ENCODE measurements at places on chromosomes 1 and 21.

DNA sequence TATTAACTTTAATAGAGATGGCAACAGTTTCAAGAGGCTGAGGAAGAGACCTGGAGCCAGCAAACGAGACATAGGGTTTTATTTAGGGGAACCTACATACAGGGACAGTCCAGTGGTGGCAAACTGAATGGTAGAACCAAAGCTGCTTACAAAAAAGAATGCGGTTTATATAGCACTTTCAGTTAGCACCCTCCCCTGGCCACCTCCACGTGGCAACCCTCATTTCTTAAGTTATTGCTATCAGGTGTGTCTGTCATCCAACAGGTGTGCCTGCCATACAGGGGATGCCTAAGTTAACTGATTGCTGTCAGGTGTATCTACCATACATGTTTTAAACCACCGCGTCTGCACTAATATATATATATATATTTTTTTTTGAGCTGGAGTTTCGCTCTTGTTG lies 129.2 kb upstream of the DUSP10 start:
- no peak for ATAC-seq

- ATAC-seq = no peak
Measured at GRCh38 chr1:170694172-170694926, 30.4 kb downstream of the PRRX1 start.

GRCh38 chr1:222886878-222887351 lies 72.1 kb downstream of the DISP1 start:
- no peak for ATAC-seq

DNA sequence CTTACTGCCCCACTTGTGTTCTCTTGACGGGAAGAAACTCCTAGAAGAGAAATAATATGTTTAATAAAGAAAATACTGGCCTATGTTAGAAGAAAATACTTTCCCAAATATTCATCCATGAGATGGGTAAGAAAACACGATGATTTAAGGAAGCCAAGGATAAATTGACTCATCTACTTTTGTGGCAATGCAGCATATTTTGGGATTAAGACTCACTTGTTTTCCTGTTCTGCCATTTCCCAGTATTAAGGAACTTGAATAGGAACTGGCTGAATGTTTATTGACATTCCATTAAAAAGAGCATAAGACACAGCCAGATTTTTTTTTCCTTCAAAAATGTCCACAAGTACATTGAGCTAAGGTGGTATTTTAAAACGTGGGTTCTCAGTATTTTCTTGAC lies 10.9 kb upstream of the ADAMTS5 start:
- ATAC-seq = no peak

DNA sequence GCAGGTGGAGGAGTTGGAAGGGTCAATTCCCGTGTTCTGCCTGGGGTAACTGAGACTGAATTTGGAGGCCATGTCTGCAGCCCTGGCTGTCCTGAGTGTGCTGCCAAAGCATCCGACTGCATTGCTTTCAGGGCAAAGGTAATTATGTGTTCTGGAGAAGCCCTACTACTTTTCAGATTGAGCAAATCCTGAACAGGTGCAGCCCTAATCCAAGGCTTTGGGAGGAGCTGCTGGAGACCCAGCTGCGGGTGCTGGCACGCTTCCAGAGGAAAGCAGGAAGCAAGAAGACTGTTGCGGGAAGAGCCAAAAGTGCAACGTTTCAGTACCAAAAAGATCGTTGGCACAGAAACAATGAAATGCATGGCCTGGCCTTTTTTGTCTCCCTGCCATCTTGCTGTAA lies 73.7 kb upstream of the NRIP1 start:
- ATAC-seq = no peak

DNA sequence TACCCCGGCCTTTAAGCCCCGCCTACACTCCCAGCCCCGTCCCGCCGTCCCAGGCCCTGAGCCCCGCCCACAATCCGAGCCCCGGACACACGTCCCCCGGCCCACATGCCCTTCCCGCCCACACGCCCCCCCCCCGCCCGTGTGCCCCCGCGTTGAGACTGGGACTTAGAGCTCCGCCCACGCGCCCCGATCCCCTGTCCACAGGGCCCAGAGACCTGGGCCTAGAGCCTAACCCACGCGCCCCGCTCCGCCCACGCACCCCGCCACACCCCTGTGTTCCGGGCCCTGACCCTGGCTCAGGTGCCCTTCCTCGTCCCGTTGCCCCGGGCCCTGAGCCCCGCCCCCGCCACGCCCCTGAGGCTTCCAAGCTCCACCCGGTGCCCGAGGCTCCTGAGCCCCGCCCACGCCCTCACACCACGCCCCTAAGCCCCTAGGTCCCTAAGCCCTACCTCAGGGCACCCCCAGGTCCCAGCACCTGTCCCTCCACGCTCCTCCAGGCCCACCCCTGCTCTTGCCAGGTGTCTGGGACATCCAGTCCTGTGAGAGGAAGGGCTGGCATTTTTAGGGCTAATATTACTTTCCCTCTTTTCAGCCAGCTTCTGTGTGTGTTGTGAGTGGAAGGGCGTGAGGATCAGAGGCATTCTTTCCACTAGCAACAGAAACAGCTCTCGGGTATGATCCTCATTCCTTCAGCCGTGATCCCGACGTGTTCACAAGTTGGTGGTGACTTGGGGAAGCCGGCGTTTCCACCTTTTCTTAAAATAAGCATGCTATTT lies 552 bp upstream of the GPR157 start:
- peak; percentile 73 for ATAC-seq

DNA sequence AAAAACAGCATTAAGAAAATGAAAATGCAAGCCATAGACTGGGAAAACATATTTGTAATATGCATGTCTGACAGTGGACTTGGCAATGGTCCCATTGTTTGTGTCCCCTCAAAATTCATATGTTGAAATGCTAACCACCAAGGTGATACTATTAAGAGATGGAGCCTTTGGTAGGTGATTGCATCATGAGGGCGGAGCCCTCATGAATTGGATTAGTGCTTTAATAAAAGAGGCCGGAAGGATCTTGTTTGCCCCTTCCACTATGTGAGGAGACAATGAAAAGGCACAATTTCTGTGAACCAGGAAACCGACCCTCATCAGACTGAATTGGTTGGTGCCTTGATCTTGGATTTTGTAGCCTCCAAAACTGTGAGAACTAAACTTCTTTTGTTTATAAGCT lies 232.3 kb downstream of the GPR52 start:
- no peak for ATAC-seq

DNA sequence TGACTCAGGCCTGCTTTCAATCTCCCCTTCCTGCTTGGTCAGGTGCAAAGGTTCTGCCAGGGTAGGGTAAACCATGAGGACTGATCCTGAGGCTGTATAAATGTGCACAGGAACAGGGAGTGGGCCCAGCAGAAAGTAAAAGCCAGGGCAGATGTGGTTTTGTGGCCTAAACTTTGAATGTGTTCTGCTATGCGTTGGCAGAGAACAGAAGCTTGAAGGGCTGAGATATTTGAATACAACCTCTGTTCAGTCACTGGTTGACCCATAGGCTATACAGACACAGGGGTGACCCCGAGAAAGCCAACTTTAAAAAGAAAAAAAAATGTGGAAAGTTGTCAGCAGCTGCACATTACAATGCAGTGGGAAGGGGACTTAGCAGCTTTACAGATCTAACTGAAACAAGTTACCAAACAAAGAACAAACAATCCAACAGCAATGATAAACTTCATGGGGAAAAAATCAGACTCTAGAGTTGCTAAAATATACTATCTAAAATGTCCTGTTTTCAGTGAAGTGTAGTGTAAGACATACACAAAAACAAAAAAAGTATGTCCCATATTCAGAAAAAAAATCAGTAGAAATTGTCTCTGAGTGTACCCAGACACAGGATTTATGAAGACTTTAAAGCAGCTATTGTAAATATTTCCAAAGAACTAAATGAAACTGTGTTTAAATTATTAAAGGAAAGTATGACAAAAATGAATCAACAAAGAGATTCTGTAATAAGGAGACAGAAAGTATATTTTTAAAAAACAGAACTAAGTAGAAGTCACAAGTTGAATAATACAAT lies 216.1 kb downstream of the RPS6KC1 start:
- ATAC-seq = no peak

- ATAC-seq = no peak
Measured at GRCh38 chr1:90711696-90712095, 5.4 kb downstream of the BARHL2 start.

DNA sequence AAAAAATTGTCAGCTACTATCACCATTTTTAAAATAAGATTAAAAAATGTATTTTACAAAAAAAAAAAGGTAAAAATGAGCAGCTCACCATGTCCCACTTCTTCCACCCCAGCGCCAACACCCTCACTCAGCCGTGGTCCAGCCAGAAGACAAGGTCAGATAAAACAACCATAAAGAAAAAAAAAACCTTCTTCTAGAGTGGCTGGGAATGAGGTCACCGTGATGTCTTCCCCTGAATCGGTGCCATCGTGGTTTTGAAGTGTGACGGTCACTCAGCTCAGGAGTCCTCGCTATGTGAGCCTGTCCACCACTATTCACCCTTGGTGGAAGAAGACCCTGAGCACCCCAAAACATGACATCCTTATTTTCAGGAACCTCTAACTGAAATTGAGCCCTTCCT lies 38.1 kb downstream of the B3GALT5 start:
- ATAC-seq = no peak

- ATAC-seq = no peak
Measured at GRCh38 chr21:18070392-18070791, 174.2 kb upstream of the CHODL start.

- ATAC-seq = no peak
Measured at GRCh38 chr1:228272331-228272791, 64.5 kb downstream of the OBSCN start.

GRCh38 chr1:88029899-88030298 lies 654.2 kb upstream of the PKN2 start:
- ATAC-seq = no peak

DNA sequence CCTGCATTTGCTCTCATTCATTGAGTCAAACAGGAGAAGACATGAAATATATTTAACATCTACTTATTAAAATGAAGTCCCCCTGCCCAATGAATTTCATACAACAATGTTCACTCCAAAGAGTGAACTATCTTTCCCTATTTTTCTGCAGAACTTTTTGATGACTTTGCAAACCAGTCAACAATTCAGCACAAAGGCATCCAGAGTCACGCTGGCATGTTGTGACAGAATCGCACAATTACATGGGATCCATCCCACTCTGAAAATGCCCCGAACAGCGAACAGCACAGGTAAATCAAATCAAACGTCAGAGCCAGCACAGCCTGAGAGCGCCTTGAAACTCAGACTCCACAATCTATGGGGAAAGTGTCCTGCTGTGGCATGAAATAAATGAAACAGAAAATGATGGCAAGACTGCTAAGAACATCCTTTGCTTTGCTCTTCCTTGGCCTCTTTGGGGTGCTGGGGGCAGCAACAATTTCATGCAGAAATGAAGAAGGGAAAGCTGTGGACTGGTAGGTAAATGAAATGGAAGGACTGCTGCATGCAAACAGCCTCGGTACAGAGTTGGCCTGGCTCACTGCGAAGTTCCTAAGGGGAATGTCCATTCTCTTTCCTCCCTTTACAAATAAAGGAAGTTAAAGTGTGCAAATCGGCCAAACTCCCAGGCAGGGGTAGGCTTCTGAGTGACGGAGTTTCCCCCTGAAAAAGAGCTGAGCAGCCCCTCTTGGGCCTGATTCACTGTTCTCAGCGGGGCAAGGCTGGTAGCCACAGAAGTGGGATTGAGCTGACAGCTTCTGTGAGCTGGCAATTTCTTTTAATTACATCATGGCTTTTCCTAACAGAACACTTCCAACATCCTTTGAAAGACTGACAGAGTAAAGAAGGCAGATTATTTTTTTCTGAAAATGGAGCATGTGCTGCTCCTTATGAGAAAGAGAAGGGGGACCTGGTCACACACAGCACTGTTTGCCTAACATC lies at the start of gene DNASE2B:
TSS of gene DNASE2B (plus strand) at position 310 of the 981 bp plus-strand sequence. CDS start at position 391, 81 bp downstream.
- no peak for ATAC-seq

DNA sequence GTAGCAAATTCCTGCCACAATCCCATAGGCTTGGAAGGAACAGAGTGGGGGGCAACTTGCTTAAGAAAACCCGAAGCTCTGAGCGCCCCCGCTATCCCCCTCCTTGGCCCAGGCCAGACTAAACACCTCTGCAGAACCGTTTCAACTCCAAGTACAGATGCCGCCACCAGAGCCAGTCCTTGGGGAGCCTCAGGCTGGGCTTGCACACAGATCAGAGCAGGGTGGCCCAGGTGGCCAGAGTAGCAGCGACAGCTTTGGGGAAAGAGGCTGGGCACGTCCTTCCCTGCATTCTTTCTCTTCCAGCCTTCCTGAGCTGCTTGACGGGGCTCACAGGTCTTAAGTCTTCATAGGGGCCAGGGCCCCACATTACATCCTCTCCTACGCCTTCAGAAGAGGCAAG lies 181.6 kb upstream of the ZC3H12A start:
- ATAC-seq = no peak

DNA sequence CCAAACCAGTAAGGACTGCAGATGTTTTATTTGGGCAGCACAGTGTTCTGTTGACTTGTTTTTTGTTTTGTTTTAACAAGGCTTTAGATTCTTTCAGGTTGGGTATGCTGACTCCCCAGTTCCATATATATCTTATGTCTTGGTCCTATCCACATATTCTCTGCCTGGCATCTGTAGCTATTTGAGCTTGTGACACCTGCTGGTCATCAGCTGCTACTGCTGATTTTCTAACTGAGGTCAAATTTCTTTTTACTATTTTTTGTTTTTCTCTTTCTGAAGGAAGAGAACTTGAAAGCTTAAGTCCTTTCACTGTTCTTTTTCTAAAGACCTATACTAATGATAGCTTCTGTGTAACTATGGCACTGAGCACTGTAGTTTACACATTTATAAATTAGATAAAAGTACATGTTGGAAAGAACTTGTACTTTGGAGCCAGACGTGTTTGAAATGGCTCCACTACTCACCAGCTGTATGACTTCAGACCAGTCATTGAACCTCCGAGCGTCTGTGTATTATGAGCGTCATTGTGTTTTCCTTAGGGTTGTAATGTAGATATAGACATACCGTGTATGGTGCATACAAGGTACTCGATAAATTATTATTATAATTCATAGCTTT lies 109.4 kb downstream of the NRDC start:
- peak; percentile 60 for ATAC-seq

DNA sequence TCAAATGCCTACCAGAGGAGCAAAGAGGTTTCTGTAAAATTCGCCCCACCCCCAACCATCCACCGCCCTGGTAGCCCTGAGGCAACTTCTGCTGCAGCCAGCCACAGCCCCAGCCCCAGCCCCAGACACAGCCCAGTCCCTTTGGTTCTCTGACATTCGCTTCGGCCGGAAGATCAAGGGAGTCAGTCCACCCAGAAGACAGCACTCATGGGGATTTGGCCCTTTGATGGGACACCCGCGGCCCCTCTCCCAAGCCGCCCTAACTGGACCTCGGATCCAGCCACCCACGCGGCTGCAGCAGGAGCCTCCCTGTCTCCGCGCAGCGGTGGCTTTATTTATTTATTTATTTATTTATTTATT lies 3881.0 kb downstream of the SRGAP2C start:
- ATAC-seq = no peak

DNA sequence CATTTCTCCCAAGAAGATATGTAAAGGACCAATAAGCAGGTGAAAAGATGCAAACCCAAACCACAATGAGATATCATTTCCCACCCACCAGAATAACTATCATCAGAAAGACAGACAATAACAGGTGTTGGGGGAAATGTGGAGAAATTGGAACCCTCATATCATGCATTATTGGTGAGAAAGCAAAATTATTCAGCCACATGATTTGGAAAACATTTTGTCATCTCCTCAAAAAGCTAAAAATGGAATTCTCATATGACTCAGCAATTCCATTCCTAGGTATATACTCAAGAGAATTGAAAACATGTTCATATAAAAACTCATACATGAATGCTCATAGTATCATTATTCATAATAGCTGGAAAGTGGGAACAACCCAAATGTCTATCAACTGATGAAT lies 25.1 kb upstream of the RNF186 start:
- no peak for ATAC-seq

GRCh38 chr1:177385760-177386698 lies 215.3 kb downstream of the BRINP2 start:
- ATAC-seq = no peak

GRCh38 chr1:9235096-9235459 lies 504 bp downstream of the H6PD start:
- peak; percentile 17 for ATAC-seq

Measured in gastroesophageal sphincter (tissue), 4 donors.